ENCODE measurements at places on chromosomes 6 and 20.

DNA sequence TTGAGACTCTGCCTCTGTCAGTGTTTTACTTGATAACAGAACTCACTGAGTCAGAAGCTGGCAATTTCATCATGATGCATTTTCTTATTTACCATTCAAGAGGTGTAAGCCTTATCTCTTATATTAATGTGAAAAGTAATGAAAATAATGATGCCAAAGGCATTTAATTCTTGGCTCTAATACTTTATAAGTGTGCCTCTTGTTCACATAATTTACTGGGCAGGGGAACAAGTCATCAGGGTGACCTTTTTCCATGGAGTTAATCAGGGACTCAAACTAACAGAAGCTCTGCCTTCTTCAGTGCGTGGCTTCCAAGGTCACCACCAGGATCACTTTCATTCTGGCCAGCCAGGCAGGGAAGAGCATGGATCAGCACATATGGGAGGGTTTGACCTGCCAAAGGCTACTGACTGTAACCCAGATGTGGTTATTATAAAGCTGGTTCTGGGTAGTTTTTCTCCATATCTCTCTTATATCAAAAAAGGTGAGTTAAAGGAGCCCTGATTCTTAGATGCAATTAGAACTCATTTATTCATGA lies 5.2 kb upstream of the PLCB1 start:
- DNase-seq: no peak

GRCh38 chr20:57530327-57530981 lies 5.5 kb upstream of the CTCFL start:
- no peak for DNase-seq

DNA sequence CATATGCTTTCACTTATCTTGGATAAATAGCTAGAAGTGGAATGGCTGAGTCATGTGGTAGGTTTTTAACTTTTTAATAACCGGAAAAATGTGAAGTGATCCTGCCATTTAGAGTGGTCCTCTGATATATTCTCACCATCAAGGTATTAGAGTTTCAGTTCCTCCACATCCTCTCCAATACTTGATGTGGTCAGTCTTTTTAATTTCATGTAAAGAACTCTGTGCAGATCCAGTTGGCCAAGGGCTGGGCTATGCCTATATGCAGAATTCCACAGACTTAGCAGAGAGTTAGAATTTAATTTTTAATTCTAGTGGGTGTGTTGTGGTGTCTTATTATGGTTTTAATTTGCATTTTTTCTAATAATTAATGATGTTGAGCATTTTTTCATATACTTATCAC lies 141.1 kb downstream of the SYCP2 start:
- no peak for DNase-seq

DNA sequence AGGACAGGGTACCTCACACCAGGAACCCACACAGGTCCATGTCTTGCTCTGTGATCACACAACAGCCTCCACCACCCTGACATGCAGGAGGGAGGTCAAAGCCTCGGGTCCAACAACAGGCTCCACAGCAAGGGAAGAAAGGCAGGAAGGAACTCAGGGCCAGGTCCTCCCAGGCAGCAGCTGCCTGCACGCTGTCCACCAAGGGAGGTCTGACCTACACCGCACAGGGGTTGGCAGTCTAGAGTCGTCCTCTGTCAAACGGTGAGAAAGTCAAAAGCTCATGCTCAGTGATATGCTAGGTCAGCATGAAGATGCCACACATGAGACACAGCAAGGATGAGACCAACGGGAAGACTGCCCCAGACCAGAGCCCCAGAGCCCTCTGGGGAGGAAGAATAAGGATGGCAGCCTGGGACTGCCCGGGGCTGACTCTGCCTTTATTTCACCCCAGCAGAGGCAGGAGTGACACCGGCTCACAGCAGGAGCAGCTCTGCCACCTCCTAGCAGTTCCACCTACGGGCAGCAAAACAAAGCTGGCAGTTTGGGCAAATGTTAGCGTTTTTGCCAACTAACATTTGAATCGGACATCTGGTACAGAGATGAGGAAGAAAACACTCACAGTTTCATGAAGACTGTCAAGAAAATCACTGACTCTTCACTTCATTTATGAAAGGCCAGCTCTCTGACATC lies 8.5 kb downstream of the GMEB2 start:
- DNase-seq: no peak

- DNase-seq: no peak
Measured at GRCh38 chr6:35402136-35402855, 49.8 kb upstream of the FANCE start.

Data from uterus (tissue), 4 donors.